ENCODE measurements at places on chromosomes 2 and 18. TPM values are rescaled to one million over a fixed set of nuclear protein-coding genes. Genes with fewer than 3 reads are reported as not detected.
A peak's percentile ranks its signal among the peaks of the same experiment; 100 is the strongest.

- DNase-seq = no peak
Measured at GRCh38 chr2:218998414-218999002, 5.3 kb upstream of the CRYBA2 start.

- no peak for DNase-seq
Measured at GRCh38 chr2:134144081-134144596, 109.7 kb upstream of the MGAT5 start.

- no peak for DNase-seq
Measured at GRCh38 chr2:235116885-235117492, 165.2 kb downstream of the SH3BP4 start.

GRCh38 chr2:222903234-222904220, 42.7 kb downstream of the ACSL3 start:
- DNase-seq = no peak

GRCh38 chr2:28661589-28662001, 90.0 kb upstream of the PPP1CB start:
- DNase-seq = no peak

- no peak for DNase-seq
Measured at GRCh38 chr2:229856413-229856812, 65.4 kb downstream of the TRIP12 start.

- DNase-seq = no peak
Measured at GRCh38 chr2:54606393-54606958, 117.0 kb upstream of the EML6 start.

DNA sequence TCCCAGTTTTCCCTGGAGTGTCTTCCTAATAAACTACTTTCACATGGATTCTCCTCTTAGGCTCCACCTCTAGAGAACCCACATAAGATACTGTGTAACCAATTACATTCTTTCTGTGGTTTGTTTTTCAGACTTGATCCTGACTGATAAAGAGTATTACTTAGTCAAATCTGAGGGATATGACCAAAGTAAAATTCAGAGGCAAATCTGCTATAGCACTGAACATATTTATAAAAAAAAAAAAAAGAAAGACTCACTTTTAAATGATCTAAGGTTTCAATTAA, 13.9 kb downstream of the CKAP2L start:
- no peak for DNase-seq

DNA sequence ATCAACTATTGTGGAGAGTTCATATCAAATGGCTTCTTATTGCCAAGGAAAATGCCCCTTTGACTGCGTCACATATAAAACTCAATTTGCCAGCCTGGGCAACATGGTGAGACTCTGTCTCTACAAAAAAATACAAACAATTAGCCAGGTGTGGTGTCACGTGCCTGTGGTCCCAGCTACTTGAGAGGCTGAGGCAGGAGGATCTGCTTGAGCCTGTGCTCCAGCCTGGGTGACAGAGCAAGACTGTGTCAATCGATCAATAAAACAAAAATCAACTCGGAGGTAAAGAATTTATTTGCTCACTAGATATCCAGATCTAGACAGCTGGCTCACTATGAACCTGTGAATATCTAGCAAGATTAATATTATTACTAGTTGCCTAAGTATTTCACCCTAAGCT, 1.7 kb upstream of the ZCCHC2 start:
- no peak for DNase-seq

DNA sequence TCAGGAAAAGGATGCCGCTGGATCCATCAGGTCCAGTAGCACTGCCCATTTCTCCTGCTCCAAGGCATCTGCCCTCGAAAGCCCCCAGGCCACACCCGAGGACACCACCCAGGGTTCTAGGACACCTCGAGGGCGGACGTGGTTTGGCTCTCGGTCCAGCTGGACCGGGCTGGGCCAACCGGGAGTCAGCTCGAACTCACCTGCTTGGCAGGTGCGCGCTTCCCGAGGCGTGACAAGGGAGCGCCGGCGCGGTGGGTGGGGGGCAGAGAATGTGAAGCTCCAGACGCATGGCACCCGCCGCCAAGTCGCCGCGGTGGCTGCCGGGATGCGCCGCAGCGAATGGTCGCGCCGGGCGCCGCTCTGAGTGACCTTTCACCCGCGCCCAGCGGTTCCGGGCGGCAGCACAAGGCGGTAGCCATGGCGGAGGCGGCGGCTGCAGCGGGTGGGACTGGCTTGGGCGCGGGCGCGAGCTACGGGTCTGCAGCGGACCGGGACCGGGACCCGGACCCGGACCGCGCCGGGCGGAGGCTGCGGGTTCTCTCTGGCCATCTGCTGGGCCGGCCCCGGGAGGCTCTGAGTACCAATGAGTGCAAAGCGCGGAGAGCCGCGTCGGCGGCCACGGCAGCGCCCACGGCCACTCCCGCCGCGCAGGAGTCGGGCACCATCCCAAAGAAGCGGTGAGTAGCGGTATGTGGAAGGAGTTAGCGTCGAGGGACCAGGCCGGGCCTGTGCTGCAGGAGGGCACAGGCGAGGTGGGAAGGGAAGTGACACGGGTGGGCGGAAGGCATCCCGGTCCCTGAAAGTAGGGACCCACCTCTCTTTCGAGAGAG, at the start of gene AGPS:
Gene AGPS, plus strand, starts transcription at position 401 of the 830 bp plus-strand sequence. Its CDS starts 17 bp downstream, at position 418.
- DNase-seq = peak; percentile 90

The UGT1A6 gene
- 57.4 TPM for total RNA-seq

The SGPP2 gene
- total RNA-seq = 10.7 TPM

The C2orf15 gene
- total RNA-seq = 5.4 TPM

The EGR4 gene
- not detected for total RNA-seq

The EDAR gene
- 0.38 TPM for total RNA-seq

The DOK6 gene
- 0.83 TPM for total RNA-seq

The VWA3B gene
- total RNA-seq = not detected

The KIF1A gene
- total RNA-seq = 0.83 TPM

The SCRN3 gene
- 33.1 TPM for total RNA-seq

The OTOS gene
- not detected for total RNA-seq

Measured in Peyer's patch (tissue), 4 donors.